ENCODE measurements at places on chromosomes 11 and 22.
A peak's percentile ranks its signal among the peaks of the same experiment; 100 is the strongest.

DNA sequence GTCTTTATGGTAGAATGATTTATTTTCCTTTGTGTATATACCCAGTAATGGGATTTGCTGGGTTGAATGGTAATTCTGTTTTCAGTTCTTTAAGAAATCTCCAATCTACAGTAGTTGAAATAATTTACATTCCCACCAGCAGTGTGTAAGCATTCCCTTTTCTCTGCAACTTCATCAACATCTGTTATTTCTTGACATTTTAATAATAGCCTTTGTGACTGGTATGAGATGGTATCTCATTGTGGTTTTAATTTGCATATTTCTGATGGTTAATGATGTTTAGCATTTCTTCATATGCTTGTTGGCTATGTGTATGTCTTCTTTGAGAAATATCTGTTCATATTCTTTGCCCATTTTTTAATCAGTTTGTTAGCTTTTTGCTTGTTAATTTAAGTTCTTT is 901.2 kb downstream of the METTL15 start:
- no peak for DNase-seq

DNA sequence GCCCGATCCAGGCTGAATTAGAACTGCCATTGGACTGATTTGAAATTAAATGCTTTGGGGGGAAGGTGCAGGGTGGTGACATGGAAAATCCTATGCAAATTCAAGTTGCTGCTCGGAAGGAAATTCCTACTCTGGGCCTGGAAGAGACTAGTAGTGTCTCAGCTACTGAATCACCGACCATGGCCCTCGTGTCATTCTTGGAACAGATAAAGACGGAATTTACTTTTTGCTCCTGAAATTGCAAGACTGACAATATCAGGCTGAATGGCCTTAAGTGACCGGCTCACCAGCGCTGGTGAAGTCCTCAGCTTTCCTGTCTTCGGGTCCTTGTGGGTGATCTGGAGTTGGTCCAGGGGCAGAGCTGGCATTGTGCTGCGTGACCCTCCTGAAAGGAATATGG is 6.1 kb downstream of the ASCC2 start:
- no peak for DNase-seq

DNA sequence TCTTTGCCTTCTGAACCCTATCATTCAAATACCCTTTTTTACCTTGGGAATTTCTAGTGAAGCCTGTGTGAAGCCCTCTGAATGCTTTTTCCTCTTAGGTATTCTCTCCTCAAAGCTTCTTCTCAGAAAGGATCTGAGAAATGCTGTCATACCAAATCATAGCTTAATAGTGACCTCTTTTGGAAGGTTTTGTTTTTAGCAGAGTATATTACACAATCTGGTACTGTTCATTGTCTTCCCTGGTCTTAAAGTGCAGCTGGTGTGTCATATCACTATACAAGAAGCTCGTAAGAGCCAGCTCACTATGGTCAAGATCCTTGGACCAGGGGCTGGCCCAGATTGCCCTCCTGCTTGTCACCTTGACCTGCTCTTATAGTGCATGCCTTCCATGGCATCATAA is 204.4 kb upstream of the ANO5 start:
- DNase-seq, result no peak

DNA sequence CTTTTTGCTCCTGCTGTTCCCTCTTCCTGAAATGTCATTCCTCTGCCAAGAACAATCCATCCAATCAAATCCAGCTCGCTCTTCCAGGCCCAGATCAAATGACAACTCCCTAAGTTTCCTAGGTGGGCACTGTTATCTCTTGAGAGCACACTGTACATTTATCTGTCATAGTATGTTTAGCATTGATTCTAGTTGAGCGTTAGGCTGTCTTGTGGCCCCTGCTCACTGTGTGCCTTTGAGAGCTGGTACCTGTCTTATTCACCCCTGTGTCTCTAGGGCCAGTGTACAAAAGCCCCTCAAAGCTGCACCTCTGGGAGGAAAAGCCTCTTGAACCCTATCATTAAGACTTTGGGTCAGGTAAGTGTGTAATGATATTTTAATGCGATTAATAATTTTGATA is 7.1 kb upstream of the LMO2 start:
- DNase-seq, result no peak

GRCh38 chr11:48036466-48036865 is 56.1 kb downstream of the PTPRJ start:
- DNase-seq, result no peak

DNA sequence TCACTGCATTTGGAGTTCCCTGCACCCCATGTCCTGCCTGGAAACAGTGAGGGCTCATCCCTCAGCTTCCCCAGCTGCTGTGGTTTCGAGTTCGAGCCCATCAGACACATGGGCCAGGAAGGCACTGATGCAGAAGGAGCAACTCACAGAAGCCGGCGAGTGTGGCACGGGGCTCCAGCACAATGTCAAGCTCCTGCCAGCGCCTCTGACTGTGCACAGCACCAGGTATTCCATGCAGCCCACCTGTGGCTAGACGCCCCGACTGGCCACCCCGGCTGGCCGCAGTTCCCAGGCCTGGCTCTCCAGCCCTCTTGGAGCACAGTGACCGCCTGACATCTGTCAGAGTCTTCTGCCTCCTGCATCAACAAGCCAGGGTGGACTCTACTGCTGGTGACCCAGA is 419.4 kb downstream of the SHANK2 start:
- no peak for DNase-seq

GRCh38 chr11:111300569-111300968 is 2.2 kb downstream of the POU2AF3 start:
- no peak for DNase-seq

DNA sequence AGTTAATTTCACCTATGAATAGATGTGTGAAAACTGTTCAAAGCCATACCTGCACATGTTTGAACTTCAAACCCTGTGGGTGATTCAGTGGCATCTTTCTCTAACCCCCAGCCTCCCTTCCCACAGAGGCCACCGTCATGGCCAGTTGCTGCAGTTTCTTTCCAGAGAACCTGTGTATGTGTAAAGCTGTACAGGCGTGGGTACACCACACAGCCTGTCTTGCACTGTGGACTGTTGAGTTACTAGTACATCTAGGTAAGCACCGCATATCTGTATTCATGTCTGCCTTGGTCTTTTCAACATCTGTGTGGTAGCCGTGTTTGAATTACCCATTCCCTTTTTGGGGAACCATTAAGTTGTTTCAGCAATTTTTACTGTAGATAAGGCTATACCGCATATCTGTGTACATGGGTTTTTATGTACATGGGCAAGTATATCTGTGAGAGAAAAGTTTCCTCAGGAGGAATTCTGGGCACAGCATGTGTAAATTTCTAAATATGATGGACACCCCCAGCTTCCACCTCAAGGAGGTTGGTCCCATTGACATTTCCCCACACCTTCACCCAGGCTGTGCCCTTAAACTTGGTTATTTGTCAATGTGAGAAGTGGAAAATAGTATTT is 13.9 kb downstream of the NEAT1 start:
- no peak for DNase-seq

DNA sequence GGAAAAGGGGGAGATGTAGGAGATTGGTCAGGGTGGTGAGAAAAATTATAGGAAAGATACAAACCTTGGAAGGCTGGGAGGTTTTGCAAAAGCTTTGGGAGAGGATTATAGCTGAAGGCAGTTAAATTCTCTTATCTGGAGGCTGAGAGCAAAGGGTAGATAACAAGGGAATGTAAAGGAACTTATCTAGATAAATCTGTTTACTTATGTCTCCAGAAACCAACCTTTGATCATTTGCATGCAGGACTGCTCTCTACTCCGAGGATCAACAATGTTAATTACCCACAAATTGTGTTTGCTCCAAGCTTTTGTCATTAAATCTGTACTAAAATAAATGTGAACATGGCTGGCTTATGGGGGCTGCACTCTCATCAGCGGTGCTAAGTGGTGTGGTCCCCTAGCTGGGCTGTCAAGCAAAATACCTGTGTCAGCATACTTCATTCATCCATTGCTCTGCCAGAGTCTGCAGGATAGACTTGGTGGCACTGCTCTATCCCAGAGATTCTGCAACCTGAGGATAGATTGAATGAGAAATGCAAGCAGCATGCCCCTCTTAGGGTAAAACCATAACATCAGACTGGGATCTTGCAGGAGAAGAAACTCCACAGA is 1599.2 kb upstream of the TENM4 start:
- no peak for DNase-seq

- DNase-seq, result no peak
Observed at GRCh38 chr11:36243641-36244040, 45.6 kb downstream of the COMMD9 start.

DNA sequence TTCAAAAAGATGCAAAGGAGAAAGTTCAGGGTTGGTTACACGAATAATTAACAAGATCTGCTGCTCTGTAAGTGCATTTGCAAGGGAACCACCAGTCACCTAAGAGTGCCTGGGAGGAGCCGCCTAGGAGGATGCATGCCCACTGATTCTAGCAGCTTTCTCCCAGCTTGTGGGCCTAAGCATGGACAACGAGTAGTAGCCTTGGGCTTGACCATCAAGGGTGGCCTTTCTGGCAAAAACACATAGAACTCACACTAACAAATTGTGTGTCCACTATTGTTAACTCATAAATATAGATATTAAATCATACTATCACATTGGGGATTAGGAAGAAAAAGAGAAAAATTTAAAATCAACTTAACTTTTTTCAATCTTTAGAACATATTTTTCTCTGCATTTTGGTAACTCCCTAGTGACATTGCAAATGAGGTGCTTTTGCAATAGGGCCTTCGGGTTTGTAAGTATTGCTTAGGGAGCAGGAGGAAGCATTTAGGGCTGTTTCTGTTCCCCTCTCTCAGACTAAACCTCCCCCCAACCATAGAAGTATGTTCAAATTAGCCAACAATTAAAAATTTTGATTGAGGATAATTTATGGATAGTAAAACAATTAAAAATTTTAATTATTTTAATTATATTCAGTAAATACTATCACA is 57.3 kb upstream of the CEP295 start:
- no peak for DNase-seq

- no peak for DNase-seq
Observed at GRCh38 chr11:113265362-113265761, 49.0 kb upstream of the TTC12 start.

DNA sequence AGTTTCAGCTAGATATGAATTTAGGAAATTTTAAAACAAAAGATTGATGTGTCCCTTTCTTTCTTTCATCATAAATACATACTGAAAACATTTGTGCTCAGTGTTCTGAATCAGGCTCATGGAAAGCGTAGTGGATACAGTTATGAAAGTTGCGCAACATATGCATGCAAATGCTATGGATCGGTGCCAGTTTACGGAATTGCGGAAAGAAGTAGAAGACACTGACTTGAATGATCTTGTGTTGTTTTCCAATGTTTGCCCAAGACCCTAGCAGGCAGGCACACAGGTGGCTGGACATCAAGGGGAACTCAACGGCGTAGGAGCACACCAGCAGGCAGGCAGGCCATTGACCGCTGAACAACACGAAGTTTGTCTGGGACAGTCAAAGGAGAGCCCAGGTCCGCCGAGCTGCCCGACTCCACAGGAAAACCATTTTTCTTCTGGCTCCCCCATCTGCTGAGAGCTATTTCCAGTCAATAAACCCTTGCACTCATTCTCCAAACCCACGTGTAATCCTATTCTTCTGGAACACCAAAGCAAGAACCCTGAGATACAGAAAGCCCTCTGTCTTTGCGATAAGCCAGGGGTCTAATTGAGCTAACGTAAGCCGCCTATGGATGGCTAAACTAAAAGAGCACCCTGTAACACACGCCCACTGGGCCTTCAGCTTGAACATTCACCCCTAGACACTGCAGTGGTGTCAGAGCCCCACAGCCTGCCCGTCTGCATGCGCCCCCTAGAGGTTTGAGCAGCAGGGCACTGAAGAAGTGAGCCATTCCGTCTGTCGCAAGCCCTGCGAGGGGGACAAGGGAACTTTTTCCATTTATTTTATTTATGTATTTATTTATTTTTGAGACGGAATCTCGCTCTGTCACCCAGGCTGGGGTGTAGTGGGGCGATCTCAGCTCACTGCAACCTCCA is 7.4 kb upstream of the BIRC3 start:
- DNase-seq, result no peak

GRCh38 chr11:80155412-80156017 is 714.7 kb upstream of the TENM4 start:
- no peak for DNase-seq

GRCh38 chr11:69354545-69354897 is 60.6 kb downstream of the MYEOV start:
- no peak for DNase-seq

- DNase-seq, result no peak
Observed at GRCh38 chr11:42598341-42598740, 713.5 kb upstream of the API5 start.

- DNase-seq, result no peak
Observed at GRCh38 chr11:26994631-26995095, 751 bp downstream of the FIBIN start.

GRCh38 chr11:130850185-130850944 is 65.9 kb downstream of the SNX19 start:
- no peak for DNase-seq

- DNase-seq, result peak; percentile 54
Observed at GRCh38 chr11:110295531-110296225, 736 bp downstream of the RDX start.

- DNase-seq, result no peak
Observed at GRCh38 chr11:125091877-125092664, 19.4 kb downstream of the TMEM218 start.

GRCh38 chr11:91231226-91231625 is 993.4 kb upstream of the FAT3 start:
- no peak for DNase-seq

GRCh38 chr22:24578355-24579257 is 14.3 kb downstream of the LRRC75B start:
- no peak for DNase-seq

- DNase-seq, result no peak
Observed at GRCh38 chr11:103662880-103663279, 373.6 kb upstream of the DDI1 start.

- DNase-seq, result peak; percentile 70
Observed at GRCh38 chr11:45803971-45804760, 783 bp upstream of the SLC35C1 start.
